ENCODE measurements at places on chromosomes 13 and 19.
A peak's percentile ranks its signal among the peaks of the same experiment; 100 is the strongest.

- no peak for DNase-seq
Measured at GRCh38 chr19:5775668-5776309, 8.8 kb downstream of the PRR22 start.

GRCh38 chr19:57560049-57560491 is 407 bp upstream of the ZNF550 start:
- peak; percentile 45 for DNase-seq

DNA sequence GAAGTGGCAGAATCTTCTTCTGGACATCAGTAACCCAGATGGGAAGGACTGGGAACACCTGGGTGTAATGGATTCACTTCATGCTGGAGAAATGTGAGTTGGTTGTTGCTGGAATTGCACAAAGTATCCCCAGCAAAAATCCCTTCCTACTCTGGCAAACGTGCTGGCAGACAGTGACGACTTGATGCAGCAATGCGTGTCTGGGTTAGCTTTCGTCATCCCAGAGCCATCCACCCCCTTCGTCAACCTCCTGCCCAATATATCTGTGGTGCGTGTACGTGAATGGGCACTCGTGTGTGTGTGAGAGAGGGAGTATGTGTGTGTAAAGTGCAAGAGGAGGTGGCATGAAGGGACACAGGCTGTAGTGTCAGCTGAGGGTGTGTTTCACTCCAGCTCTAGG is 70.9 kb downstream of the TM9SF2 start:
- DNase-seq, result no peak

- DNase-seq, result no peak
Measured at GRCh38 chr13:103354171-103354570, 288.0 kb upstream of the SLC10A2 start.

DNA sequence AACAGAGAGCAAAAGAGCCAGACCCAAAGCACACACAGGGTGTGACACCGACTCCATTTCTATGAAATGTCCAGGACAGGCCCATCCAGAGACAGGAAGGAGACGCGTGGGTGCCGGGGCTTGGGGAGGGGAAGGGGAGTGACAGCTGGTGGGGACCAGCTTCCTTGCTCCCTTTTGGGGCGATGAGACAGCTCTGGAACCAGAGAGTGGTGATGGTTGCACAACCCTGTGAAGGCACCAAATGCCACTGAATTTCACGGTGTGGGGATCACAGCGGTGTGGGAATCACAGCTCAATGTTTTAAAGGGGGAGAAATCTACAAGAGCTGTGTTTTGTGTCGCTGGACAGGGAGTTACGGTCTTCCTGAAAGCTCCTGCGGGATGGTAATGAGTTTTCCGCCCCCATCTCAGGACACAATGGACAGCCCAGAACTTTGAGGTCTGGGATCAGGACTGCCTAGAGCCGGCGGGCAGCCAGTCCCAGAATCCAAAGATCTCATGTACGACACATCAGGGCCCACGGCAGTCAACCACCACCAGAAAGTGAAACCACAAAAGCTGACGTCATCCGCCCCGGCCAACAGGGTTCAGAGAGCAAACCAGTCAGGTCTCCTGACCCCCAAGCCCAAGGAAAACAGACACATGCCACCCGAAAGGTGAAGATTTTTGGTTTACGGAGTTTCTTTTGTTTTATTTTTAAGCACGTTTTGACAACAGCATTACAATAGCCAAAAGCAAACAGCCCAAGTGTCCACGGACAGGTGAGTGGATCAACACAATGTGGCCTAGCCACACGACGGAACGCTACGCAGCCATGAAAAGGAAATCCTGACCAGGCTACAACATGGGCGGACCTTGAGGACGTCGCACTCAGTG is 7.3 kb downstream of the SGTA start:
- DNase-seq, result peak; percentile 70

- DNase-seq, result peak; percentile 82
Measured at GRCh38 chr19:14078411-14078810, 5.8 kb downstream of the MISP3 start.

DNA sequence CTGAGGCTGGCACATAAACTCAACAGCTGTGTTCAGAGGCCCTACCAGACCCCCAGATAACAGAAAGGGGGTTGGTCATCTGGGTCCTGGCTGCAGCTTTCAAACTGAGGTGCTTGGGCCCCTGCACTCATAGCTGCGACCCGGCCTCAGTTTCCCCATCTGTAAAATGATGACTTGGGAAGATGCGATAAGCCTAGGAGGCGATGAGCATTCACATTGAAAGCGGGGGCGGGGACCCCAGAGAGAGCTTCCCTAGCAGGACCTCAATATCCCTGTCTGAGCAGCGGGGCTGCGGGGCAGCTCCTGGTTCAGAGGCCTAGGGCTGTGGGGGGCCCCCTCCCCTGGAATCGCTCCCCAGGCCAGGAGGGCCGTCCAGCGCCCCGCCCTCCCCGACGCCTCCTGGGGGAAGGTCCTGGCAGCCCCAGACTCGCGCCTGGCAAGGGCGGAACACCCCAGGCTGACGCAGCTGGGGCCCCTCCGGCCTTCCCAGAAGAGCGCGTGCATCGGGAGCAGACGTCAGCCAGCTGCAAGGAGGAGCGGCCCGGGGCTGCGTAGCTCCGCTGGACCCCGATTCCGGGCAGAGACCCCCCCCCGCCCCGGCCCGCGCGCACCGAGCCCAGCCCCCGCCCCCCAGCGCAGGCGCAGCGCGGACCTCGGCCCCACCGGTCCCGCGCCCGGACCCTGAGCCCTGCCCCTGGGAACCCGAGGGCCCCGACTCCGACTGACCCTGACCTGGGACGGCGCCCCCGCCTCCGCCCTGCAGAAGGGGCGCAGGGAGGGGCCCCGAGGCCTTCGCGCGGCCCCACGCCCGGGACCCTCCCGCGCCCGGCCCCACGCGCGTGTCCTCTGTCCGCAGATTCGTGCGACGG is 3.5 kb downstream of the FSTL3 start:
- peak; percentile 64 for DNase-seq

GRCh38 chr19:36101550-36102327 is 9.2 kb upstream of the OVOL3 start:
- DNase-seq, result no peak

- DNase-seq, result no peak
Measured at GRCh38 chr13:110737555-110737954, 24.1 kb downstream of the ING1 start.

DNA sequence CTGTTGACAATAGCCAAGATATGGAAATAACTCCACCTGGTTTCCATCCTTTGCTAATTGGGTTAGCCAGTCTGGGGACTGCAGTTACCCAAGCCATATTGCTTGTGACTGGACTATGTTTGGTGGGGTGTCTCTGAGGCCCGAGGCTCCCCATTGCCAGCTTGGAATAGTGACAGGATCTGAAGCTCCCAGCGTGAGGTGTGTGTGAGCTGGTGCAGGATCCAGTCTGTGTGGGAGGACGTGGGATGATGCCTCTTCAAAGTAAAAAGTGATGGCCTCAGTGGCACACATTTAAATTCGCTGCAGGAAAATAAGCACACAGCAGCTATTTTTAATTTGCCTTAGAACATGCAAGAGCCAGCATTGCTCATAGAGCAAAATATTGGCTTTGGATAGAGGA is 75.0 kb downstream of the TEX26 start:
- no peak for DNase-seq

- no peak for DNase-seq
Measured at GRCh38 chr19:19777692-19778091, 43.9 kb downstream of the ZNF506 start.

GRCh38 chr13:111911121-111911720 is 155.7 kb upstream of the SOX1 start:
- no peak for DNase-seq

DNA sequence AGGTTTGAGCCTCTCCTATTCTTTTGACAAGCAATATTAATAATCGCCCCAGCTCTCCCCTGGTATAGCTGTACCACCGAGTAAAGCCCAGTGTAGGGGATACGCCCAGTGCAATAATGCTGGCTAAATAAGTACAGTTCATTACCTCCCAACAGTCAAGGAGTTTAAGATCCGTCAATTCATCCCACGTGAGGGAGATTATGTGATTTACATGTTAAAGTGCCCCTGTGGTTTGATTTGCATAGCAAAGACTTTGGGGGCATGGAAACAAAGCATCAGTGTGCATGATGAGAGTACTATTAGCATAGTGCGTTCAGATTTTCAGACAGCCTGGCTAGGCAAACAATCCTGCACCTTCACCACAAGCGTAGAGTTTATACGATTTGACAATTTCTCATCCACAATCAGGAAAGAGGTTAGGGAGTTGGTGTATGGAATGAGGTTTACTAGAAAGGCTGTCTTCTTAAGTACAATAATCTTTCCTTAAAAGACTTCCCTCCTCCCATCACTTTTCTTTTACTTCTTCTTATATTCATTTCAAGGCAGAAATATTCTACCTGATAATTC is 754.0 kb downstream of the DIAPH3 start:
- no peak for DNase-seq

DNA sequence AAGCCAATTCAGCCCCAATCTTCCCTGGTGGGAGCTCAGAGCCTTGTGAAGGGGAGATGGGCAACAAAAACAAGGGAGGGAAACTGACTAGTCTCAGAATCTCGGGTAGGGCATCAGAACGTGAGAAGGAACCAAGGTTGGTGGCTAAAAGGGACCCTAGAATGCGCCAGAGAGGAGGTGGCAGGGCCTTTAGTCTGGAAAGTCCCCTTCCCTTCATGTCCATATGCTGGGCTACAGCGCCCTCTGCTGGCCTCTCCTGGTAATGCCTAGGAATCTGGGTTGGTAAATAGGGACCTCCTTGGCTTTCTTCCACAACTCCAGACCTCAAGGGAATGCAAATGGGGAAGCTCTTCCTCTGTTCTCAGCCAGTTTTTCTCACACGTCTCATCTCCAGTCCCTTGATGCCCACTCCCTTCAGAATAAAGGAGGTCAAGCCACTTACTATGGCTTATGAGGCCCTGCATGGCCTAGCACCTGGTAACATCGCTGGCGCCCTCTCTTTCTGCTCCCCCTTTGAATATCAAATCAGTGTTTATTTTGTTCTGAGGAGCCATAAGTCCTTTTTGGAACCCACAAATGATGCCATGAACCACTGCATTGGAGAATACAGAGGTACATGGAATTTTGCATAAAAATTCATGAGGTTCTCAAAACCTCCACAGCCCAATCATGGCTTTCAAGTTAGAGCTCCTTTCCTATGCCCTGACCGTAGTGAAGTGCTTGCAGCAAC is 1.4 kb upstream of the CCDC97 start:
- DNase-seq, result peak; percentile 74

- DNase-seq, result no peak
Measured at GRCh38 chr13:108549934-108550333, 79.5 kb upstream of the MYO16 start.

GRCh38 chr13:48398450-48399095 is 14.3 kb downstream of the LPAR6 start:
- no peak for DNase-seq

DNA sequence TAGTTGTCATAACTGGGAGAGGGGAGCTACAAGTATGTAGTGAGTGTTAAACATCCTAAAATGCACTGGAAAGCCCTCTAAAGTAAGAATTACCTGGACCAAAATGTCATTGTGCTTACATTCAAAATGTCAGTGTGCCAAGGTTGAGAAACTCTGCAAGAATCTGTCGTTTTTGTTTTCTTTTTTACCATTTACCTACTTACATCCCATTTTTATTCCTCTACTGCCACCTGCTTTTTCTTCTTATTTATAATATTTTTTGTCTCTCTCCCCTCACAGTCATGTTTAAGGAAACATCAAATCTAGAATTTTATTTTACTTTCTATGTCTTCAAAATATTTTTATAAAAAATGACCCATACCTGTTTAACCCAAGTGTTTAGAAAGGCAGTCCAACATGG is 226.4 kb downstream of the PCDH17 start:
- no peak for DNase-seq

GRCh38 chr13:73975767-73976166 is 158.4 kb downstream of the KLF12 start:
- DNase-seq, result no peak

DNA sequence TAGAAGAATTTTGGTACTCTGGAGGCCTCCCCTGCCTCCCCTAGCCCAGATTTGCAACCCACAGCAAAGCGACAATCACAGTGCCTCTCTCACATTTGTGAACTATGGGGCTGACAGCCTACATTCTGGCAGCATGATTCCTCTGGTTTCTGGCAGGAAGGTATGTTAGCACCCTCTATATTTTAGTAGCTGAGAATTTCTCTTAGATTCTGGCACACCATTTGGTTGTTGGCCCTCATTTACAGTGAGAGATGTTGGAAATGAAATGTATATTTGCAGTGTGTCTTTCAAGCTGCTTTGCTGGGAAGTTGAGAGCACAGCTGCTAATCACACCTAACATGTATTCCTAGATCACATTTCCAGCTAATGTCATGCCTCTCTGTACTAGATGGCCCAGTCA is 735.0 kb downstream of the FGF9 start:
- DNase-seq, result no peak

DNA sequence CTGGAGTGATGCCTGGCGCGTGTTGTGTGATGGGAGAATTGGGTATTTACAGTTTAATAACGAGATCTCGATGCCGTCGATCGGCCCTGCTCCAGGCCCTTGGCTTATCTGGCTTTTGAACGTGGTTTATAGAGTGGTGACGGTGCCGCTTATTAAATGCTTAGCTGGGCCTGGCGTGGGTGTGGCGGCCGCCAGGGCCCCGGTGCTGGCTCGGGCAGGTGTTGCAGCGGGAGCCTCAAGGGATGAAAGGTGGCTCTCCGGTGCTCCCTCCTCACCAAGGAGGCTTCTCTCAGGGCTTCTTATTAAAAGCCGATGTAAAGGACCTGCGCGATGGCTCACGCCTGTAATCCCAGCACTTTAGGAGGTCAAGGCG is 173.8 kb downstream of the KDM4B start:
- no peak for DNase-seq

- DNase-seq, result no peak
Measured at GRCh38 chr13:88643233-88643632, 972.1 kb downstream of the SLITRK5 start.

- DNase-seq, result no peak
Measured at GRCh38 chr13:112671359-112671758, 18.5 kb upstream of the ATP11A start.

- DNase-seq, result no peak
Measured at GRCh38 chr19:11263726-11264125, 1.4 kb upstream of the DOCK6 start.

DNA sequence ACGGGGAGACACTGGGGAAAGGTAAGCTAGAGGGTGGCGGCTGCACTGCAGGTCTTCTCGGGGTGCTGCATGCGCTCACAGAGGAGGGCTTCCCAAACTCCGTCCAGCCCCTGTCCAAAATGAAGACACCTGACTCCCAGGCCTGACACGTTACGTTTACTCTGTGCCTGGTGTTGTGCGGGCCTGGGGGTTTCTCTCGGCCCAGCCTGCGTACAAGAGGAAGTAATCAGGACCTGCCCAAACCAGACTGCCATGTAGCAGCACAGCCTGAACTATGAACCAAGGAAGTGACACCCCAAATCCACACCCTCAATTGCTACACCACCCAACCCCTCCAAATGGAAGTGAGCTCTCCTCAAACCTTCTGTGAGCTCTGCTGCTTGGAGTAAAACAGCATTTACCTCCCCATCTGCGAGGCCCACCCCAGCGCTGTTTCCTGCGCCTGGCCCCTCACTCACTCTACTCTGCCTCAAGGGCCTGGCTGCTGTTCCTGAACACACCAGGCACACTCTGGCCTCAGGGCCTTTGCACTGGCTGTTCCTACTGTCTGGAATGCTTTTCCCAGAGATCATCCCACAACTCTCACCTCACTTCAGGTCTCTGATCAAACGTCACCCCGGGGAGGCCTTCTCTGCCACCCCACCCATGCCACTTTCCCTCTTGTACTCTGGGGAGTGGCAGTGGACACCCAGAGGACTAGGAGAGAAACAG is 3.0 kb downstream of the HSPBP1 start:
- DNase-seq, result no peak

- no peak for DNase-seq
Measured at GRCh38 chr13:25069911-25070310, 26.0 kb upstream of the PABPC3 start.
